Thymus (tissue), 14 donors: ENCODE measurements at places on chromosomes 4 and X. TPM values are rescaled to one million over a fixed set of nuclear protein-coding genes. Genes with fewer than 3 reads are reported as not detected.

GRCh38 chrX:97898798-97899197 is 1015.1 kb downstream of the RPA4 start:
- no peaks in the 10 kb centered on the region for H3K36me3 ChIP-seq
- no peak for DNase-seq
- H3K4me3 ChIP-seq = no peak overlapping the region
- no peaks in the 10 kb centered on the region for H3K27me3 ChIP-seq

DNA sequence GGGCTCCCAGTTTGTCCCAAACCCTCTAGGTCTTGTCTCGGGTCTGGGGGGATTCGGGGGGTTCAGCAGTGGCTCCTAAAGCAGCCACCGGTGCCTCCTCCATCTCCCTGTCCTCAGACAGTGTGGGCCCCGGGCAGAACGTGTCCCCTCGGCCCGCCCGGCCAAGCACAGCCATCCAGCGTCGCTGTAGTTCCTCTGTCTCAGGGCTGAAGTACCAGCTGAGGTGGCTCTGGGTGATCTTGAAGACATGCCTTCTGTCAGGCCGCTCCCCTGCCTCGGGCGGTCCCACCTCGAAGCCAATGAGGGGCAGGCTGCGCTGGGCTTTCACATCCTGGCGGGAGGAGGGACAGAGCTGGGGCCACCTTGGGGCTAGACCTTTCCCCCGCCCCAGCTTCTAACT is 5.9 kb downstream of the TSR2 start:
- no peak overlapping the region for H3K27ac ChIP-seq
- H3K4me1 ChIP-seq = peaks cover 5% of the 10 kb centered on the region
- peaks cover 13% of the 10 kb centered on the region for H3K36me3 ChIP-seq
- no peak overlapping the region for H3K4me3 ChIP-seq
- no peaks in the 10 kb centered on the region for H3K27me3 ChIP-seq

- H3K27me3 ChIP-seq = peaks cover 44% of the 10 kb centered on the region
- peak within 1 kb of the TSS; percentile 29 for H3K4me3 ChIP-seq
- no peaks in the 10 kb centered on the region for H3K36me3 ChIP-seq
- DNase-seq = no peak
- no peak within 1 kb of the TSS for H3K27ac ChIP-seq
- peaks cover 23% of the 10 kb centered on the region for H3K4me1 ChIP-seq
Measured at GRCh38 chr4:121072224-121073003, at the start of gene NDNF. TSS of gene NDNF (minus strand) at chr4:121072535. CDS start at chr4:121045837, 26,698 bp downstream.

- no peak overlapping the region for H3K4me3 ChIP-seq
- H3K4me1 ChIP-seq = peaks cover 8% of the 10 kb centered on the region
- H3K27ac ChIP-seq = no peak overlapping the region
- peak; percentile 31 for DNase-seq
Measured at GRCh38 chr4:8468746-8469535, 28.4 kb downstream of the TRMT44 start.

DNA sequence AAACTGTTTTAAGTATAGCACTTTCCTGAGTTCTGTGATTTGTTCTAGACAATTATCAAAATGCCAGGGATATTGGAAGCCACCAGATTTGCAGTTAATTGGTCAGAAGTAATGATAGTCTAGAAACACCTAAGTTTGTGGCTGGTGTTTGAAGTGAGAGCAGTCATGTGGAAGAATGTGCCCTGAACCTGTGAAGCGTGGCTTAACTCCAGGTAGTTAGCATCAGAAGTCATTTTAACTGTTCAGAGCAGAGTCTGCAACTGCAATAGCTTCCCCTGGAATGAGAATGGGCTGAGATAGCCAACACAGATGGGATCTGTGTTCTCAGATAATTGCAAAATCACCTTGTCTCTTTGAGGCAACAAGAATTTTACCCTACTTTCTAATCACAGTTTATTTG is 255.1 kb upstream of the GK2 start:
- H3K36me3 ChIP-seq = no peaks in the 10 kb centered on the region
- H3K27me3 ChIP-seq = no peaks in the 10 kb centered on the region
- H3K4me3 ChIP-seq = no peak overlapping the region
- H3K4me1 ChIP-seq = peaks cover 3% of the 10 kb centered on the region
- no peak overlapping the region for H3K27ac ChIP-seq

DNA sequence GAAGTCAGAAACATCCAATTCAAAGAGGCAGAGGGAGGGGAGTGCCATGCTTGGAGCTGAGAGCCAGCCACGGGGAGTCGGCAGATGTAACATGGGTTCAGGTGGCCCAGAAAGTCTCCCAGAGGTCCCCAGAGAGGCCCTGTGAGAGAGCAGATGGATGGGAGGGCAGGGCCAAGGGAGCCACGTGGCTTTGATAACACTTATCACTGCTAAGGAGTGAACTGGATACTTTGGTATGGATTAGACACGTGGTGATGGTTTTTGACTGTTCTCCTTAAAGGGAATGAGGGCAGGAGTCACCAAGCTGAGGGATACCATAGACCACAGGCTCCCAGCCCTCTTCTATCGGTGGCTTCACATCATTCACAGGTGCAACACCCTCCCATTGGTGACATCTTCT is 13.7 kb downstream of the CCKAR start:
- no peak overlapping the region for H3K4me3 ChIP-seq
- H3K27ac ChIP-seq = no peak overlapping the region
- no peak for DNase-seq
- no peaks in the 10 kb centered on the region for H3K36me3 ChIP-seq
- H3K4me1 ChIP-seq = no peaks in the 10 kb centered on the region

The UGT2B28 gene
- total RNA-seq = 0.05 TPM

The SULT1E1 gene
- 7.8 TPM for total RNA-seq

The SLC35A2 gene
- 8.4 TPM for total RNA-seq

The VEGFD gene
- 0.05 TPM for total RNA-seq

The MXRA5 gene
- 6.1 TPM for total RNA-seq

The H2BW2 gene
- not detected for total RNA-seq

The EGF gene
- 0.19 TPM for total RNA-seq
